ENCODE measurements at places on chromosomes 2 and 18. TPM values are rescaled to one million over a fixed set of nuclear protein-coding genes. Genes with fewer than 3 reads are reported as not detected.

The KLHL41 gene
- total RNA-seq, result 2.0 TPM

The DQX1 gene
- 1.2 TPM for total RNA-seq

GRCh38 chr2:228841475-228841874, 429.6 kb downstream of the PID1 start:
- H3K27me3 ChIP-seq, result no peaks in the 10 kb centered on the region
- DNase-seq, result no peak
- peak overlapping the region; percentile 44 for H3K27ac ChIP-seq
- peaks cover 7% of the 10 kb centered on the region for H3K4me1 ChIP-seq
- no peak overlapping the region for H3K4me3 ChIP-seq

DNA sequence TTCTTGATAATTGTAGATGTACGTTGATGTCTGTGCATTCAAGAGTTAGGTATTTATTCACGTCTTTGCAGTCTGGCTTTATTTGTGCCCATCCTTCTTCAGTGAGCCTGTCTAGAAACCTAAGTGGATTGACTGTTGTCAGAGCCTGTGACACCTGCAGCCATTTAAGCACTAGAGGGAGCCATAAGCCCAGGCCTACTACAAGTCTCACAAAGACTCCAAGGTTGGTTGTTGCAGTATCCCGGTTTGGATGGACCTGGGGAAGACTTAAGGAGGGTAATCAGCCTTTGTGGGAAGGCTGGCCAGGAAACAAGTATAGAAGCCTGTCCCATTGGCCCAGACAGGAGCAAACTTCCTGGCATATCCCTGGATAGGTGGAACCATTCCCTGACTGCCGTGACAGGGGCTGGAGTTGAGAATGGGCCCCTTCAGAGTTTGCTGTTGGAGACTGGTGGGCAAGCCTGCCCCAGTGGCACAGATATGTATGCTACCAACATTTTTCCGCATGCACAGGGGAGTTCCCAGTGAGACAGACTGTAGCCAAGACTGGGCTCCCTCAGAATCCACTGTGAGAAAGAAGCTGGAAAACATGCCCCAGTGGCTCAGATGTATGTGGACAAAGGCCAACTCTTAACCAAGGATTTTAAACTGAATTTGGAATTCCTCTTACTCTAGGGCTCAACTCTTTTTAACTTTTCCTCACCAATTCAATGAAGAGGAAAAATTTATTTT, 9.3 kb upstream of the LRRC30 start:
- H3K27me3 ChIP-seq, result peaks cover 5% of the 10 kb centered on the region
- no peak overlapping the region for H3K27ac ChIP-seq
- DNase-seq, result peak; percentile 79

The GPR39 gene
- 14.5 TPM for total RNA-seq

DNA sequence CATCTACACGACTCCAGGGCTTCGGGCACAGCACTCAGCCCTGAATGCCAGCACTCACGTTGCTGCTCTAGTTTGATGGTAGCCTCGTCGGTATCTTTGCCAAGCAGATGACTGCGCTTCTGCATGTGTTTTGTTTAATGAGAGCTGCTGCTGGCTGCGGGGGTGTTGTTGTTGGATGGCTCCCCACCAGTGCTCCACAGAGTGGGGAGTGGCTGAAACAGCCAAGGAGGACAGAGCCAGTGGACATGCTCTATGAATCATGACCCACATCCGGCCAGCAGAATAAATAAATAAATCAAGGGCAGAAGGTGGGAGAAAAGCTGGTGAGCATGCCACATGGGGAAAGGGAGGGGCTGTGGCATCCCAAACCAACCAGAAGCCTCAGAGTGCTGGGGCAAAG, 131.2 kb upstream of the SOX11 start:
- H3K27me3 ChIP-seq, result no peaks in the 10 kb centered on the region
- H3K27ac ChIP-seq, result no peak overlapping the region
- no peaks in the 10 kb centered on the region for H3K36me3 ChIP-seq
- H3K4me3 ChIP-seq, result no peak overlapping the region

GRCh38 chr2:168323529-168324021, 76.2 kb upstream of the STK39 start:
- no peak overlapping the region for H3K4me3 ChIP-seq
- no peak overlapping the region for H3K27ac ChIP-seq
- H3K4me1 ChIP-seq, result peaks cover 5% of the 10 kb centered on the region
- no peaks in the 10 kb centered on the region for H3K36me3 ChIP-seq

The SPP2 gene
- total RNA-seq, result 78.5 TPM

DNA sequence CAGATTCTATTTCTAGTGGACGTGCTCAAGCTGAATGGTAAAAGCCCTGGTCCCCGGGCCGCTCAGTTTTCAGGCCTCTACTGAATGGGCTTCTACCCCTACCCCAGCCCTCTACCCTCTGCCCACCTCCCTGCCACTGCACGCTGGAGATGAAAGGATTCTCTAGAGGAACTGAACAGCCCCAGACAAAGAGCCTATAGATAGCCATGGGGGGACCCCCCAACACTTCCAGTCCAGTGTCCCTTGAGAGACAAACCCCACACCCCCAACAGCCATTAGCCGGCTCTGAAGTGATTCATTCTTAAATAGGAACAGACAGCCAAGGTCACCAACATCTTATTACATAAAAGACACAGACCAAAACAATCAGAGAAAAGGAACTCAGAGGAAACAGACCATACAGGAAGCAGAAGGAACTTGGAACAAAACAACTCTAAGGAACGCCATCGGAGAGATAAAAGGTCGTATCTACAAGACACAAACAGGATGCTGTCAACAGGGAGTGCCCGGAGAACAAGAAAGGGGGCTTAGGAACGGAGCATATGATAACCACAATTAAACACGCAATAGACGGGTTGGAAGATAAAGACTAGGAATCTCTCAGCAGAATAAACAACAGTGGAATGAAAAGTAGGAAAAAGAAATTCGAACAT, 23.5 kb downstream of the TMEM37 start:
- H3K4me1 ChIP-seq, result no peaks in the 10 kb centered on the region
- H3K27me3 ChIP-seq, result no peaks in the 10 kb centered on the region
- H3K27ac ChIP-seq, result no peak overlapping the region
- no peak for DNase-seq
- H3K4me3 ChIP-seq, result no peak overlapping the region

- H3K4me3 ChIP-seq, result no peak overlapping the region
- no peak overlapping the region for H3K27ac ChIP-seq
- no peaks in the 10 kb centered on the region for H3K4me1 ChIP-seq
- no peaks in the 10 kb centered on the region for H3K27me3 ChIP-seq
- no peaks in the 10 kb centered on the region for H3K36me3 ChIP-seq
Measured at GRCh38 chr2:163778045-163778781, 42.4 kb upstream of the FIGN start.

DNA sequence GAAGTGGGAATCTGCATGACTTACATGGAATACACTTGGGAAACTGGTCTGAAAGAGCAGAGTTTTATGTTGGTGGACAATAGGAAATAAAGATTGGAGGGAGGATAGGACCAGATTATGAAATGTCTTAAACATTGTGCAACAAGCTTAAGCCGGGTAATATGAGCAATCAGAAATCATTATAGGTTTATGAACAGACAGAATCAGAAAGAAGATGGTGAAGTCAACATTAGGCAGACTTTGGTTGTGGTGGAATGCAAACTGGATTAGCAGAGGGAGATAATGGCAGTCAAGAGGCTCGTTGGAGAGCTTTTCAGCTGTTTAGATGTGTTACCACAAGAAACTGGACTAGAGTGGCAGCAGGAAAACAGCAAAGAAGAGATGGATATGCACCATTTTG, 43.5 kb downstream of the CRIM1 start:
- H3K27me3 ChIP-seq, result no peaks in the 10 kb centered on the region
- no peak overlapping the region for H3K4me3 ChIP-seq
- H3K36me3 ChIP-seq, result no peaks in the 10 kb centered on the region
- no peak for DNase-seq
- no peak overlapping the region for H3K27ac ChIP-seq

DNA sequence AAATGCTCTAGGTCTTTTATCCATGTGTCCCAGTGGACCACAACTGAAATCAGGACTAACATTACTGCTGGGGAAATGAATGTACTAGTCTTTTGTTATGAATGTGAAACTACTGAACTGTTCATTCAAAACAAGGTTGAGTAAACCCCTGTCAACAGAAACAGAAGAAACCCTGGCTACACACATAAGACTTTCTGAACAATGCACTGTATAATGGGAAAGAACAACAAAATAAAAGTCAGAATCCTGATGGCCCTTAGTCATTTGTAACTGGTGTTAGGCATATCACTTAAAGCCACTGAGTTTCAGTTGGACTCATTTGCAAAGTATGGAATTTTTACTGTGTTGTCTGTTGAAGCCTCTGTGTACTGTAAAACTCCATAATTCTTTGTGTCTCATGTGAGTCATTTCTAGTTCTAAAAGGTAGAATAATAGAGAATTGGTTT, 77.0 kb upstream of the UBXN4 start:
- H3K4me3 ChIP-seq, result no peak overlapping the region
- H3K4me1 ChIP-seq, result peaks cover 5% of the 10 kb centered on the region
- no peaks in the 10 kb centered on the region for H3K27me3 ChIP-seq
- H3K27ac ChIP-seq, result peak overlapping the region; percentile 56

The TGFA gene
- total RNA-seq, result 5.6 TPM

The C2orf78 gene
- not detected for total RNA-seq

DNA sequence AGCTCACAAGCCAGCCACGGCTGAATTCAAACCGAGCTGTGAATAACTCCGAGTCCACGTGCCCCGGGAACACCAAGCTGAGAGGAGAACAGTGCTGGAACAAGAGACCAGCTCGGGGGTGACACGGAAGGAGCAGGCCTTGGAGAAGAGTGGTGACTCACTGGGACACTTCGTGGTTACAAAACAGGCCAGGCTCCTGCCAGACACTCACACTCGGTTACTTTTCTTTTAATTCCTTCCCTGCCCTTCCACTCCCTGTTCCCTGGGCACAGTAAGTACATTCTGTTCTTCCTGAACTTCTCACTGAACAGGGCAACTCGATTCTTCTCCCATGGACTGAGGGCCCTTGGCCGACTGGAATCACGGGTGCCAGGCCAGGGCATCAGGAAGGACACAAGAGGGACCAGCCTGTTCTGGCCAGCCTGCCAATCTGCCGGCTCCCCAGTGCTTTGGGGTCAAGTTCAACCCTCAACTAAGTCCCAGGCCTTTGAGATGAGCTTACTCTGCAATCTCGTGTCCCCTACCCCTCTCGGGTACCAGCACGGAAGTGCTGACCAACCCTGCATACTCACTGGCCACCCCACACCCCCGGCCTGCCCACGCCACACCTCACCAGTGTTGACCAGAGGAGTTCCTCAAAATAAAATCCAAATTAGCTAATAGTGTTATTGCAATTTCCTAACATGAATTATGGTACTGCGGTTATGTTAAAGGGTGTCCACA, 87.5 kb downstream of the TFCP2L1 start:
- no peaks in the 10 kb centered on the region for H3K36me3 ChIP-seq
- no peaks in the 10 kb centered on the region for H3K4me1 ChIP-seq
- H3K27me3 ChIP-seq, result no peaks in the 10 kb centered on the region
- H3K27ac ChIP-seq, result peak overlapping the region; percentile 56
- DNase-seq, result peak; percentile 71

GRCh38 chr2:210162466-210163124, 8.6 kb downstream of the KANSL1L start:
- no peaks in the 10 kb centered on the region for H3K36me3 ChIP-seq
- H3K4me1 ChIP-seq, result peaks cover 7% of the 10 kb centered on the region
- H3K27ac ChIP-seq, result peak overlapping the region; percentile 9
- no peaks in the 10 kb centered on the region for H3K27me3 ChIP-seq
- no peak for DNase-seq

DNA sequence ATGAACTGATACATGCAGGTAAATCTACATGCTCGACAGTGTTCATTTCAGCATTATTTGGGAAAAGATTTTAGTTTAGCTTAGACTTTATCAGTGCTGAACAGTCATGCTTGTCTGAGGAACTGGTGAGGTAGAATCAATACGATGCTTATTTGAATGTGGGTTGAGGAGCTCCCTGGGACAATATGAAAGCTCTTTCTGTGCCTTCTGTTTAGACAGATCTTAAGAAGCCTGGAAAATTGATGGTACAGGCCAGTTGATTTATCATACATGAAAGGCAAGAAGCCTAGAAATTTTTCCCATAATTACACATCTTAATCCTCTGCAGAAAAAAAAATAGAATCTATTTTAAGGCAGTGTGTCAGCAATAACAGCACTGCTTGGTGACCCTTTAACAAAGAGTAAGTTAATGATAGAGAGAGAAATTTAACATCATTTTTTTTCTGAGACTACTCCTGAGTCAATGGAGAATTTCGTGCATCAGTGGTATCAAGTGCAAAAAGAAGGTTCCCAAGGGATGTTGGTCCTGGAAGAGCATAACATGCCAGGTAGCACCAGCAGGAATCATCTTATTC, 252.2 kb upstream of the CDH20 start:
- no peaks in the 10 kb centered on the region for H3K4me1 ChIP-seq
- H3K27me3 ChIP-seq, result no peaks in the 10 kb centered on the region
- H3K27ac ChIP-seq, result no peak overlapping the region
- H3K4me3 ChIP-seq, result no peak overlapping the region

DNA sequence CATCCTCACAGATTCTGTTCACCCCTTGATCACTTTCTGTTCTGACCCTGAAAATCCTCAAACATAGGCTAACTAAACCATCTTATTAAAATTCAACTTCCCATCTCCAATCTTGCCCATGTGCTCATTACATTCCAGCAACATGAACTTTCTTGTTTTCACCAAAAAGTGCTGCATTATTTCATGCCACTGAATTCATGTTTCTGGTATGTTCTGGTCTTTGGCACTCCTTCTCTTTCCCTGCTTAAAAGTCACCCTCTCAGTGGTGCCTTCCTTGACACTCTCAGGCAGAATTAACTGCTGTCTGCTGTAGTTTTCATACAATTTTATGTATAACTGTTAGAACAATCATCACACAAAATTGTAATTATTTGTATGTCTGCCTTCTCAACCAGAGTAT, 247.7 kb upstream of the RBMS1 start:
- H3K4me1 ChIP-seq, result no peaks in the 10 kb centered on the region
- H3K36me3 ChIP-seq, result no peaks in the 10 kb centered on the region
- H3K27me3 ChIP-seq, result no peaks in the 10 kb centered on the region

Data from hepatocyte (in vitro differentiated cells).